ENCODE measurements at places on chromosomes 7 and 10. TPM values are rescaled to one million over a fixed set of nuclear protein-coding genes. Genes with fewer than 3 reads are reported as not detected.

GRCh38 chr7:71278257-71278656 lies 146.3 kb downstream of the GALNT17 start:
- no peak for DNase-seq

PMS2 gene
- total RNA-seq: 7.1 TPM

DNA sequence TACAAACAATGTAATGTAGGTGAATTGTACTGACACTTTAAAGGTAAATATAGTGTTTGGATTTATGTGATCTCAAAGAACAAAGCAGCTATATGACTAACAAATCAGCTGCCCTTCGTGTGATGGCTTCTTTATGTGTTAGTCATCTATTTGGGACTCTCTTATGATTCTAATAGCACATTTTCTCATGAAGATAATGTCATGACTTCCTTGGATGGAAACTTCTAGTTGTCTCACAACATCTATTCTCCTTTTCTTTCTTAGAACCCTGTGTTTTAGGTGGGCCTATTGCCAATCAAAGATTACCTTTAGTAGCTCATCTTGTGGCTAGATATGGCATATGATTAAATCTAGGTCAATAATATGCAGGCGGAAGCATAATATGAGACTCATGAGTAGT lies 45.0 kb downstream of the TMEM106B start:
- DNase-seq: no peak

MNX1 gene
- total RNA-seq: not detected

DNA sequence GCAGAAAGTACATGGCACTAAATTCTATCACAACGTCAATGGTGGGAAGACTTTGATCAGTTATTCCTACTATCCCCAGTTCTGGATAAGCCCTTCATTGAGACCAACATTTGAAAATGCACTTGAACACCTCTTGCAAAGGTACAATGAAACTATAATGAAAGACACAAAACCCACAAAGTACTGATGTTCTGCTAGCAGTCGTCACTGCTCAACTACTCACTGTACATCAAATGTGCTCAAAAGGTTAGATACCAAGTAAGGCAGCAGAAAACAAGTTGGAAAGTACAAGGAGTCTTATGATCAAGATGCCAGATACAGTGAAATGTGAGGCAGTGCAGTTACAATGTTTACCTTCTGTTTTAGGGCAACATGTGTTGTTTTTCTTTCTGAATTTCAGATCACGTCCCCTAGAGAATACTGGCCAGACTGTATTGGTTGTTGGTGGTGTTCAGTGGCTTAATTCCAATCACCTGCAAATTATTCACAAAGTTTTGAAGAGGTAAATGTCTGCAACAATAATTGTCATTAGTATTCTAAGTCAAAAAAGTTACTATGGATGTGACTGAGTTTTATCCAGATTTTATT lies 62.4 kb upstream of the WNT16 start:
- no peak for DNase-seq

ADAM8 gene
- total RNA-seq: 2.2 TPM

TUBAL3 gene
- not detected for total RNA-seq

GNB2 gene
- 117 TPM for total RNA-seq

GRCh38 chr7:92622030-92622429 lies 31.8 kb upstream of the FAM133B start:
- no peak for DNase-seq

- DNase-seq: peak; percentile 70
Observed at GRCh38 chr10:3784510-3785250, at the start of gene KLF6. KLF6 (minus strand) TSS chr10:3785209; CDS start chr10:3785014, 195 bp downstream.

PDE6C gene
- total RNA-seq: not detected

DNA sequence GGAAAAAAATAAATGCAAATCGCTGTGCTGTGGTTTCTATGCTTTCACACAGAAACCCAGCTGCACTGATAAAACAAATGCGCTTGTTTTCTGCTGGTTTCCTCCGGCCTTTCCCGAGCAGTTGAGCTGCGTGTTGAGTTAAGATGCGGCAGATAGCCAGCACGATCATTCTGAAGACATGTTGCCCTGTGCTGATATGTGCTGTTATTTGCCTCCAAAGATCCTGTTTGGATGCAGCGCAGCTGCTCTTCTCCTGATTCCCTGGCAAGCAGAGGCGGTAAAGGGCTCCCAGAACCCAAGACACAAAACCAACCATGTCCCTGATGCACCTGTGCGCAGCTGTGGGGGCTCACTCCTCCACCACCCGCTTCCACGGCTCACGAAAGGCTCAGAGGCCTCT lies 225.4 kb downstream of the PAXIP1 start:
- no peak for DNase-seq

GRCh38 chr10:11515596-11516430 lies 95.6 kb downstream of the USP6NL start:
- no peak for DNase-seq

- DNase-seq: peak; percentile 96
Observed at GRCh38 chr10:132464256-132465192, 67.5 kb downstream of the PWWP2B start.

DNA sequence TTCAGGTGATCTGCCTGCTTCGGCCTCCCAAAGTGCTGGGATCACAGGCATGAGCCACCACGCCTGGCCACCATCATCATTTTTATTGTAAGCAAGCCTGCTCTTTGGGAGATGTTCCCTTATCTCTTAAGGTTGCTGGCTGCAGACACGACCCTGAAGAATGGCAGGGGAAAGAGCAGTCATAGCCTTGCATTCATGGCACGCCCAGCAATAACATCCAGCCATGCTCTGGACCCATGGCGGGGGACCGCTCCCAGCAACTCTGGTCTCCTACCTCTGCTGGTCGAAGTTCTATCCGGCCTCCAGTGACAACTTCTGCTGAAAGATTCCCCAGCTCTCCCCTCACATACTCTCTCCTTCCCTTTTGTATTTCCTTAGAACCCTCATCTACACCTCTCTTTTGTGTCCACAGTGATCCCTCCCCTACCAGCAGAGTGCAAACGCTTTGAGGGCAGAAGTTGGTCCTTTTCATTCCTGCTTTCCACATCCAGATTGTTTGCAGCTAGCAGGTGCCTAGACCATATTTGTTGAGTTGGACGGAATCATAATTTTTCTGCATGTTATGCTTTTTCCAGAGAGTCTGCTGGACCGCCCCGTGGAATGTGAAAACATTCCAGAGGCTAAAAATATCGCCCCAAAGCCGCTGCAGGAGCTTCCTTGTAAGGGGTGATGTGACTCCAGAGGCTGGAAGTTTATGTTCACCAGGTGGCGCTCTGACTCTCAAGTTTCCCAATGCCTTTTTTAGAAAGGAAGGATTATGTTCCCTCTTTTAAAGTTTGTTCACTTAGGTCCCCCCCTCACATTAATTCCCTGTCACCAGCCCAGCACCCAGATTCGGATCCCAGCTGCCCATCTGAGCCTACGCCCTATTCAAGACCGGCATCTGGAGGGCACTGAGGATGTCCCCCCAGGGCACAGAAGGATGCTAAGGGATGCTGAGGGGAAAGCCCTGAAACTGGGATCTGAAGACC lies 4.3 kb upstream of the MARVELD1 start:
- DNase-seq: peak; percentile 62

Data from psoas muscle (tissue), 8 donors.